ENCODE measurements at places on chromosomes 7 and 10.

- no peak for DNase-seq
Measured at GRCh38 chr10:118840776-118841468, 86.2 kb upstream of the CACUL1 start.

DNA sequence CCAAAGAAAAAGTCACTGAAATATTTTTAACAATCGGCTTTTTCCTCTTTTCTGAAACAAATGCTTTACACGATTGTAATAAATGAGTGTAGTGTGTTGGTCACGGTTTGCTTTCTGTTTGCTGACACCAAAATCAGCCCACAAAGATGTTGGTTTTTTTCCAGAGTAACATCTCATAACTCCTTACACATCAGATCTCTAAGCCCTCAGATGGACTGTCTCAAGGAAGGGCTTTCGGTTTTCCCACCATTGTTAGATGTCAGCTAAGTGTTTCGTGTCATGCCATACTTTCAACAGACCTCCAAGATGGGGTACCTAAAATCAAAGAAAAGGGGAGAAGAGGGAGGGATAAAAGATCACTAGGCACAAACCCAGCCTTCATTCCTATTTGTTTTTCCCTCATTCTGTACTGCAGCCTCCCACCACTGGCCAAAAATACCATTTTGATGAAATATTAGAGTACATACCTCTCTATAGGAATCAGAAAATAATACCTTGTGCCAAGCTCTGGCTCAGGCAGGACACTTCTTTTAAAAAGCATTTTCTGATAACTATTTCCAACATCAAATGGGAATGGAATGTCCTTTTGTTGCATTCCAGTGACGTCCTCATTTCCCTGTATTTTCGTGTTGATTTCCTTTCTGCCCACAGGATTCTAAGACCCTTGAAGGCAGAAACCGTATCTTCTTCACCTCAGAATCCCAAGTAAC is 159.1 kb downstream of the DGKI start:
- peak; percentile 59 for DNase-seq

DNA sequence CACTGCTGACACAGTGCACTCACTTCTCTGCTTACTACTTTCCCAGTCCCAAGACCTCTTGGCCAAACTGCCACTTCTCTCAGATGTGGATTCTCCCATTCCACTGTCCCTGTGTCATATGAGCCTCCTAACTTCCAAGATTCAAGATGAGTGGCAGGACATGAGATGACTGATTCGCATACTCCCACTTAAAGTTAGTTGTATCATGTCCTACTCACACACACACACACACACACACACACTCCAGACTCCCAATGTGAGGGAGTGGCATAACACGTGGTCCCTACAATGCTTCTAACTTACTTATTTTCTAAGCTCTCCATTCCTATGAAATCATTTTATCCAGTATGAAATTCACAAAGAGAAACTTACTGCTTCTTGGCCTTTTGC is 67.0 kb upstream of the CAV2 start:
- DNase-seq = peak; percentile 27

GRCh38 chr7:80279760-80280159 is 145.1 kb downstream of the GNAI1 start:
- no peak for DNase-seq

- DNase-seq = no peak
Measured at GRCh38 chr10:103783681-103784080, 71.7 kb downstream of the SH3PXD2A start.

DNA sequence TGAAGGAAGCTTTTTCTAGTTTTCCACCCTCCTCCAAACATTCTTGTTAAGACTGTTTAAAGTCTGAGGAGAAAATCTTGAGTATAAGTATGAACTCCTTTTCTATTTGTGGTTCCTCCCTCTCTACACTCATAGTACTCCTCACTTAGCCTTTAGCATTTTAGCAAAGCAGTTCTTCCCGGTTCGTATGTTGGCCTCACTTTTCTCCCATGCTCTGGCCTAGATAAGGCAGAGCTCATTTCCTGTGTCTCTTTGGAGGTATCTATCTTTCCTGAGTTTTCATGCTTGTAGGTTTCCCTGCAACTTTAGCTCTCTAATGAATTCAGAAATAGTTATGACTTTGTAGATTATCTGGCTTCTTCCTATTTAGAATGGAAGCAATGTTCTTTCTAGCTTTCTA is 5.9 kb upstream of the OR2F1 start:
- no peak for DNase-seq

DNA sequence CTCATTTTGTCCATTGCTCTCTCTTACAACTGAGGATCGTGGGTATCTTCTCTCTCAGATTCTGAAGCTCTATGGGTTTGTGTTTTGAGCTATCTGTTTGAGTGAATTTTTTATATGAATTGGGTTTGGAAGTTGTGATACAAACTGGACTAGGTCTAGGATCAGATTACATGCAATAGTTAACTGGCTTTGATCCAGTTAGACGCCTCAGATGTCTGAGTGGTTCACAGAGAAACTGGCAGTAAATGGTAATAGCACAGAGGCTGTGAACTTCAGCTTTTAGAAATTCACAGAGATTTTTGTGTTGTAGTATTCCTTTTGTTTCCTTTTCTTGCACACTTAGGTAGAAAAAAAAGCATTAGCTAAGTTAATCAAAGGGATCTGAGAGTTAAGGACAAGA is 12.7 kb upstream of the DNMBP start:
- DNase-seq = peak; percentile 45

- DNase-seq = no peak
Measured at GRCh38 chr10:10292501-10292900, 725.2 kb upstream of the CELF2 start.

- peak; percentile 78 for DNase-seq
Measured at GRCh38 chr10:33352175-33352574, 17.7 kb upstream of the NRP1 start.

GRCh38 chr10:118173296-118173695 is 126.6 kb upstream of the RAB11FIP2 start:
- DNase-seq = peak; percentile 71

DNA sequence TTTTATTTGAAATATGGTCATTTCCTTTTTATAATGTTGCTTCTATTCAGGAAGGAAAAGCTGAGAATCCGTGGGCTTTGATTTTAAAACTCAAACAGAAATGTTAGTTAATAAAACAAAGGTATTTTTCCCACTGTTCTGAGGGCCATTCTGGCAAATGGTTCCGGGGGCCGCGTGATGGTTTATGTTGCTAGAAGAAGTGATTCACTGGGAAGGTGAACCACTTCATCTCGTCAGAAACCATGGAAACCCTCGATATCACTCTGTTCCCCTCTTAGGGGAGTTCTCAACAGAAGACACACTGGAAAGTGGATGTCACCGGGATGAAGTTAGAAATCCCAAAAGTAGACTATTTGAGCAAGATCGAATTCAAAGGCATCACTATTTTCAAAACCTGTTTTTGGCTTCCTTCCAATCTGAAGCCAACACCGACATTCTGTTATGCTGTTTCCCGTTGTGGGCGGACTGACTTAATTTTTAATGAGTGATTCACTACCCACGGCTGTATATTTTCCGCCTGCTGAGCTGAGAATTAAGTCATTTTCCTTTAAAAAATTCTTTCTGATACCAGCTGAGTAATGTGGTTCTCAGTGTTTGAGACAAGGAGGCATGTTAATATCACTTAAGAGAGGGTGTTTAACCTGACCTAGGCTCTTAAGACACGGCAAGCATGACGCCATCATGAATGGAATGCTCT is 84.1 kb downstream of the PTPRE start:
- peak; percentile 90 for DNase-seq

GRCh38 chr10:50788951-50789945 is 49.5 kb downstream of the ASAH2B start:
- peak; percentile 41 for DNase-seq

GRCh38 chr7:88565401-88565800 is 194.1 kb upstream of the ZNF804B start:
- DNase-seq = no peak

DNA sequence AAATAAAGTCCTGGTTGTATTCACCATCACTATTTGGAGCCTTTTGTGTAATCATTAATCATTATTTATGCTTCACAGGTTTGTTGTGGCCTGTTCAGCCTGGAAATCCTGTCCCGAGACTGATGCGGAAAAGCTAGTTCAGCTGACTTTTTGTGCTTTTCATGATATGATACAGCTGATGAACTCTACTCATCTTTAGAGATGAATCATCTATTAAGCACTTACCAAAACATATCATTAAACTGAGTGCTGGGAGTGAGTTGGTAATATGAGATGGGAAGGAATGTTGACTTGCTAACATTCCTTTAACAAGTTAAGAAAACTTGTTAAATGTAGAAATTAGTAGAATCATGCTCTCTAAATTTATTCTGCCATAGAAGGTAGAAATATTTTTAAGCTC is 53.0 kb downstream of the CROT start:
- peak; percentile 85 for DNase-seq

DNA sequence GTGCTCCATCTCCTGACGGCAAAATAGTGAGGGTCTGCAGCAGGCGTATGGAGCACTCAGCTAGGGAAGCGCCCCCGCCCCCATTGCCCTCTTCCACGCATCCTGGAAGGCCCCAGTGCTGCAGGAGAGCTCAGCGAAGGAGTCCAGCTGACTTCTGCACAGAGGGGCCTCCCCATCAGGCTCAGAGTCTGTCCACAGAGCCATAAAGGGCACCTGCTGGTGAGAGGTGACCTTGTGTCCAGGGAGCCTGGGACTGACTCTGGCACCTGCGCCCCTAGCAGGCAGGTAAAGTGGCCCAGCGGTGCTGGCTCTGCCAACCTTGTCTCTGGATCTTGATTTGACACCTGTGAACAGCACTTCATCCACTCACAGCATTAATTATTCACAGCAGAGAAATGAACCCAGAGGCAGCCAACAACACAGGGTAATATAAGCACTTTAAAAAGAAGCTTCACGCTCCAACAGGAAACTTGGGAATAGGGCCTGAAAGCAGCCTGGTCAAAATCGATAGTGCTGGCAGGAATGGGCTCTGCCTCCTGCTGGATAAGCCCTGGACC is 59.6 kb downstream of the VOPP1 start:
- no peak for DNase-seq

GRCh38 chr7:110027385-110027784 is 1063.5 kb upstream of the LRRN3 start:
- no peak for DNase-seq

DNA sequence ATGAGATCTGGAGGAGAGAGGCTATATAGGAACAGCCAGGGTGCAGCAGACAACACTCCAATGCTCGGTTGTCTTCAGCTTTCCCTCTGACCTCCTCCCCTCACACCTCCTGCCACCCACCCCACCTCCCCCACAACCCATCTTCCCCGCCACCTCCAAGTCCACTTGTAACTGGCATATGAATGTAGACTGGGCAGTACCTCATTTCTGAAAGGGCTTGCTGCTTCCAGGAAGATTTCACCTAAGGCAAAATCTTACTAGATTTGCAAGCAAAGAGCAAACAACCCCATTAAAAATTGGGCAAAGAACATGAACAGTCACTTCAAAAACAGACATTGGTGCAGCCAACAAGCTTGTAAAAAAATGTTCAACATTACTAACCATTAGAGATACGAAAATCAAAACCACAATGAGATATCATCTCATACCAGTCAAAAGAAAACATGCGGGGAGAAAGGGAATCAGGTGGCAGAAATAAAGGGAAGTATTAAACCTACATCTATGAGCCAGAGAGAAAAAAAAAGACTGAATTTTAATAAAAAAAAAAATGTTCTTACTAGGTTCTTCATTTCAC is 164.6 kb upstream of the C1GALT1 start:
- no peak for DNase-seq

DNA sequence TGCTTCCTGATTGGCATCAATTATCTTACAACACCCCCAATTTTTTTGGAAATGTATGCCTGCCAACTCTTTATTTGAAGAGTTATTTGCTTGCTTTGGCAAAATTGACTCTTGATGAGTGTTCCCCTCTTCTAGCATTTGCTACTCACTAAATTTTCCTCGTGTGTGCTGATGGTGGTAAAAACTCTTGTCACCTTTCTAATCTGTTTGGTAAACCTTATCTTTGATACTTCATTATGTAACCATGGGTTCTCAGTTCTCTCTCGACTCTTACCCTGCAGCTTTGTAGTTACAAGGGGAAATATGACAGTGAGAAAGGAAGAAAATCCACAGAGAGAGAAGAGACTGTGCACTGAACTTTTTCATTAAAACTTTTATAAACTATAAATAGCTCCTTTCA is 102.5 kb downstream of the CDK14 start:
- DNase-seq = no peak

DNA sequence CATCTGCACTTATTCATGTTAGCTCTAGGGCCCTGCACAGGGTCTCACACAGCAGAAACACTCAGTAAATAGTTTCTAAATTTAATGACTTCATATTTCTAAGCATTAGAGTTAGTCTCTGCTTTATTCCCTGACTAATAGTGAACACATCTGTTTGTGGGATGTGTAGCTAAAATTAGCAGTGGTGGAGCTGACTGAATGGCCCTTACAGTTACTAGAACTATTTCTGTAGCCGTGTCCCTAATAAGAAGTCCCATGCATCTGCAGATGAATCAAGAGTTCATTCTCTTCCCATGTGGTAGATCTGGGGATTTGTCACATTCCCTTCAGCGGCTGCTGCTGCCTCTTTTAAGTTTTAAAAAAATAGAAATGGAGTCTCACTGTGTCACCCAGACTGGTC is 11.7 kb downstream of the MAP3K8 start:
- DNase-seq = peak; percentile 93

DNA sequence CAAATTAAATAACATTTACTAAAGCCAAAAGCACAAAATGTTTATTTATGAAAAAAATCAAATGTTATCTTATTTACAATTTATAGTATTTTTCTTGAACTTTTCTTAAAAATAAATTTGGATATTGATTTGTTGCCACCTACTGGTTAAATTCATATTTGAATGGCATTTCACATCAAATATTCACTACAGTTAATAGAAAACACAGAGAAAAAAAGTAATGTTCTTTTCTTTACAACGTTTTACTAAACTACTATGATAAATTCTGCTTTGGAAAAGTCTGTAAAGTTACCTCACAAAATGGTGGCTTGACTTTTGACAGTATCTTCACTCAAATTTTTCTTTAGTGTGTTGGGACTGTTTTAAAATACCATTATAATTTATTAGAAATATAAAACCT is 52.7 kb downstream of the SRPK2 start:
- DNase-seq = no peak

DNA sequence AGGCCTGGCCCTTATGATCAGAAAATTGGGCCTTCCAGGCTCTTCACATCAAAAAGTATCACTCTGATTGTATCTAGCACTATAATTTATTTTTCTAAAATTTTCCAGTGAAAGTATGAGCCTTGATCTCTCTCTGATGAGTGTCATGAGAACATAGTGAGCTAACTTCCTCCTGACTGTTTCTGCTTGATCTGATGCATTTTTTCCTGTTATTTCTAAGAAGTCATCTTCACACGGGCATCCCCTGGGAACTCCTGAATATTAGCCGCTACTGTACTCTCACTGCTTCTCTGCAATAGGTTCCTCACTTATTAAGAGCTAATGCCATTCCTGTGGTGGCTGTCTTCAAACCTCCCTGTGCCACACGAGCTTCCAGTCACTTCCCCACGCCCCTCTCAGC is 63.1 kb upstream of the ZPBP start:
- no peak for DNase-seq

DNA sequence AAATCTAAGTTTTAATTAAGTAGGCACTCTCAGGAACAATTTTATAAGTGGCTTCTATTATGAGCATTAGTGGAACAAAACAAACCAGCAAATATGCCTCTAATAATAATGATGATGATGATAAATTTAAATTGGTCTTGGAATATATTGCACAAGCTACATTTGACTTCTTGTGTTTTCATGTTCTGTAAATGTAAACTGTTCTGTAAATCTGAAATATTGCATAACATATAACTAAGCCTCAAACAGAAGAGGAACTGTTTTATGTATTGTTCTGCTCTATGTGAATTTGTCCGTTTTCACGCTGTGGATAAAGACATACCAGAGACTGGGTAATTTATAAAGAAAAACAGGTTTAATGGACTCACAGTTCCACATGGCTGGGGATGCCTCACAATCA is 625.2 kb upstream of the CELF2 start:
- no peak for DNase-seq

Data from fibroblast of skin of right quadriceps (primary cell).